Mucosa of gallbladder (tissue), 1 donor: ENCODE measurements at places on chromosomes 6 and 20. TPM values are rescaled to one million over a fixed set of nuclear protein-coding genes. Genes with fewer than 3 reads are reported as not detected.

DNA sequence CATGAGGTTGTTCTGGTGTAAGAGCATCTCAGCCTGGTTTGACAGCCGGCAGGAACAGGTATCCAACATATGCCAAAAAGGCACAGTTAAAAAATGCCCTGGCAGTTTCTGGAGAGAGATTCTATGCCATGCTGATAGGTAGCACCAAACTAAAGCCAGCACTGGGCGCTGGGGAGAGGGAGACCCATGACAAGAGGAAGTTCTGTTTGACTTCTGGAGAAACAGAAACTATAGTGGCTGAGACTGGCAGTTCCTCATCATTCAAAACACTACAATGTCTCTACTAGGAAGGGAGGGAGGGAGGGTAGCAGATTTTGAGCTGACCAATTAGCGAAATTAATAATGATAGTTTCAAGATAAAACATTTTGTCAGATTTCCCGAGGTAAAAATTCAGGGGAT, 174.1 kb downstream of the ADAT2 start:
- no peak for DNase-seq

DNA sequence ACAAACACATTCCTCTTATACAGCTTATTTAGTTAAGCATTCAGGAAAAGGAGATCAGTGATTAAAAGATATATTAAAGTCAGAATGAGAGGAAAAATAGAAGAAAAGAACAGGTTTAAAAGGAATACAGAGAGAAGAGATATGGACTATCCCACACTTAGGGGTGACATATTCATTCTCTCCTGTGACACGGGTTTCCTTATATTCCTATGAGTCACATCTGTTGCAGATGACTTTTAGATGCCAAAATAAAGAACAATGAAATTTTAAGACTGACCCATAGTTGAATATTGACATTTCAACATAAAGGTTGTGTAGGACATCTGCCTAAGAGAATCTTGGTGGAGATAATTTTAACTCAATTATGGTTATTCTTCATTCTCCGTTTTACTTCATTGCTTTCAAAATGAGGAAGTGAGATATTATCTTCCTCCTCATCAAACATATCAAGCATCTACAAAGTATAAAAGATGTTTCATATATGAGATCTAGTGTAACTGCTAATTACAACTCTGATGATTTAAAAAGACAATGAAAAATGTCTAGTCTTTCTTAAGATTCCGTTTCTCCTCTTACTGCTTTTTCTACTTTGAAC, 1336.7 kb upstream of the CITED2 start:
- no peak for DNase-seq

Gene LATS1
- 31.9 TPM for total RNA-seq

- no peak for DNase-seq
These were observed 33.5 kb downstream of the RPP21 start for GRCh38 chr6:30378290-30378937.

Gene DOK5
- total RNA-seq = 15.5 TPM

DNA sequence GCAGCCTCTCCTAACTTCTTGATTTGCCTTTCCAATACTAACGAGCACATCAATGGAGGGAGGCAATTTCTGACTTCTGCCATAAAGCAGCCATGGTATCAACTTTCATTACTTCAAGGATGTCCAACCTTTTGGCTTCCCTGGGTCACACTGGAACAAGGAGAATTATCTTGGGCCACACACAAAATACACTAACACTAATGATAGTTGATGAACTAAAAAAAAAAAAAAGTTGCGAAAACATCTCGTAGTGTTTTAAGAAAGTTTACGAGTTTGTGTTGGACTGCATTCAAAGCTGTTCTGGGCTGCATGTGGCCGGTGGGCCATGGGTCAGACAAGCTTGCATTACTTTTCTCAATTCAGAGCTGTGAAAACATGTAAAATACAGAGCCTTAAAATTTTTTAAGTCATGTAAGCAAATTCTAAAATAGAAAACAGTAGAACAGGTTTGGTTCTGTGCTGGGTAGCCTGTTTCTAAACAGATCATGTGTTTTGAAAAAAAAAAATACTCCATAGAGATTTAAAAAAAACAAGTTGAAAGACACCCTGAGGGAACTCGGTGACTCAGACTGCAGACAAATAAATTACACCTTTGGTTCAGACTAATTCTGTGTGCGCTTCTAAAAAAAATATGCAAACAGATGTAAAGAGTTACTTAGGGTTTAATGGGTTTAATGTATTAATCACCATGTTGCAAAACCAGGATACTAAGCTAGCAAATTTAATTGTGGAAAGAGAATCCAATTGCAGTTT, 43.6 kb upstream of the SLC22A23 start:
- no peak for DNase-seq

Gene DNAAF9
- 25.4 TPM for total RNA-seq

- no peak for DNase-seq
These were observed 87.8 kb downstream of the BMP6 start for GRCh38 chr6:7813704-7814103.

GRCh38 chr20:23889775-23890187, 10.2 kb upstream of the CST5 start:
- peak; percentile 77 for DNase-seq

GRCh38 chr6:169832247-169832948, 81.0 kb downstream of the ERMARD start:
- DNase-seq = peak; percentile 25

DNA sequence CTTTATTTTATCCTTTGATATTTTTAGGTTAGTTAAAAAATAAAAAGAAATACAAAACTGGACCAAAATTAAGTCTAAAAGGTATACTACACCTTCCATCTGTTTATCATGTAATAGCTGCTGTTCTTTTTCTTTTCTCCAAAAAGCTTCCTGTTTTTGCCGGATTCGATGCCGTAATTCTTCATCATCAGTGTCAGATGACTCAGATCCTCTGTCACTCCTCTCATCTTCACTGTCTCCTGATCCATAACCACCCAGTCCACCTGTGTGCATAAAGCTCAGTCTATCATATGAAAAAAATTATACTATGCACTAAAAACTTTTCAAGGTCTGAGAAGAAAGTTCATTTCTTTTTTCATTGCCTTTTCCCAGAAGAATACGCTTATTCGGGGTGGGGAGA, 8.5 kb upstream of the COQ3 start:
- no peak for DNase-seq

Gene TXLNB
- 0.75 TPM for total RNA-seq

- DNase-seq = no peak
These were observed 44.9 kb downstream of the ADAT2 start for GRCh38 chr6:143405373-143406154.

GRCh38 chr6:21173031-21173430, 420.5 kb upstream of the SOX4 start:
- no peak for DNase-seq

Gene ADTRP
- 0.69 TPM for total RNA-seq

DNA sequence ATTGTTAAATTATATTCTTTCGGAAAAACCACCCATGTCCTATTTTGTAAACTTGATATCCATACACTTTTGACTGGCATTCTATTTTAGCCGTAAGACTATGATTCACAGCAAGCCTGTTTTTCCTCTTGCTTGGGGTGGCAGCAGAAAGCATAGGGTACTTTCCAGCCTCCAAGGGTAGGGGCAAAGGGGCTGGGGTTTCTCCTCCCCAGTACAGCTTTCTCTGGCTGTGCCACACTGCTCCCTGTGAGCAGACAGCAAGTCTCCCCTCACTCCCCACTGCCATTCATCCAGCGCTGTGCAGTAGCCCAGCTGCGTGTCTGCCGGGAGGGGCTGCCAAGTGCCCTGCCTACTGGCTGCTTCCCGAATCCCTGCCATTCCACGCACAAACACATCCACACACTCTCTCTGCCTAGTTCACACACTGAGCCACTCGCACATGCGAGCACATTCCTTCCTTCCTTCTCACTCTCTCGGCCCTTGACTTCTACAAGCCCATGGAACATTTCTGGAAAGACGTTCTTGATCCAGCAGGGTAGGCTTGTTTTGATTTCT, 2.1 kb upstream of the ESR1 start:
- no peak for DNase-seq

- no peak for DNase-seq
These were observed 245.0 kb downstream of the GMPR start for GRCh38 chr6:16483315-16483875.

DNA sequence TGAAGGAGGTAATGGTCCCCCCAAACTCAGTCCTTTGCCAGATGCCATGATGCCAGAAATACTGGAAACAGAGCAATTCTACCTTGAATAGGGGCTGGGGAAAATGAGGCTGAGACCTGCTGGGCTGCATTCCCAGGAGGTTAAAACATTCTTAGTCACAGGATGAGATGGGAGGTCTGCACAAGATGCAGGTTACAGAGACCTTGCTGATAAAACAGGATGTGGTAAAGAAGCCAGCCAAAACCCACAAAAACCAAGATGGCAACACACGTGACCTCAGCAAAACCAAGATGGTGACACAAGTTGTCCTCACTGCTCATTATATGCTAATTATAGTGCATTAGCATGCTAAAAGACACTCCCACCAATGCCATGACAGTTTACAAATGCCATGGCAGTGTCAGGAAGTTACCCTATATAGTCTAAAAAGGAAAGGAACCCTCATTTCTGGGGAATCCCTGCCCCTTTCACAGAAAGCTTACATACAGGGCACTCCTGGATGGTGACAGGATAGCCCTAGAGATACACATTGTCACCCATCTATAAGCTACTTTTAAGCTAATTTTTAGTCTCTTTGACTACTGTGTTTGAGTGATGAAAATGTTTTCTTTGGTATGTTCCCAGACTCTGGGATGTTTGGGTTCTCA, 979.7 kb downstream of the TBC1D32 start:
- DNase-seq = no peak

- no peak for DNase-seq
These were observed 5.8 kb upstream of the NR2E1 start for GRCh38 chr6:108159981-108160380.

- DNase-seq = no peak
These were observed 18.0 kb upstream of the DSE start for GRCh38 chr6:116352515-116353471.

Gene SLC22A3
- 36.0 TPM for total RNA-seq

Gene KCNG1
- 9.9 TPM for total RNA-seq

DNA sequence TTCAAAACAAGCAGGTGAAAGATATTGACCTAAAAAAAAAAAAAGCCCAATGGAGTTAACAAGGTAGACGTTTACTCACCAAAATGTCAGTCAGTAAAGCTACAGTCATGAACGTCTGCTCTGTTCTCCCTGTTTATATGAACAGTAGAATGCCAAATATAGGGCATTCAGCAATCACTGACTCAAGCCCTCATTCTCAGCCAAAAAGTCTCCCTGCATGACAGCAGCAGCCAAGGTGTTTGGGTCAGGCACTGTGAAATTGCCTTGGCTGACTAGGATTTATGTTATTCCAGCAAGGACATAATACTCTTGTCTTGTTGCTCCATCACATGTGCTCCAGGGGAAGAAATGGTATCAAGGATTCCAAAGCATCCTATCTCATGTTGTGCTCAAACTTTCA, 194.7 kb upstream of the RSPO3 start:
- no peak for DNase-seq

GRCh38 chr20:32872266-32872665, 13.5 kb downstream of the EFCAB8 start:
- no peak for DNase-seq

DNA sequence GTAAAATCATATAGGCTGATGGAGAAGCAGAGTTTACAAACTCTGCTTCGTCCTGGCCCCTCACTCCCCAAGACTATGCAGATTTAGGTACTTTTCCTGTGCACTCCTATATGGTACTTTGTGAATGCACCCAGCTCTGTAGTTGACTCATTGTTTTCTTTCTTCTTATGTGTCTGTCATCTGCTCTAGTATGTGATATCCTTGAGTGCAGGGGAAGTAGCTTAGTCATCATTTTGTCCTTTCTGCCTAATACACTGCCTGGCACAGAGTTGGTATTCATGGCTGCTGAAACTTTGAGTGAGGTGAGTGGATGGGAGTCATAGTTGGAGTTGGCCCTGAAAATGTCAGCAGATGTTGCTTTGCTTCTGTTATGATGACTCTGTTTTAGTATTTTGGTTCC, 222.6 kb downstream of the RNF144B start:
- no peak for DNase-seq

- no peak for DNase-seq
These were observed 433.7 kb downstream of the MAFB start for GRCh38 chr20:40255365-40255764.

- DNase-seq = no peak
These were observed 880 bp upstream of the CPXM1 start for GRCh38 chr20:2801286-2801728.

Gene FLOT1
- total RNA-seq = 177 TPM

DNA sequence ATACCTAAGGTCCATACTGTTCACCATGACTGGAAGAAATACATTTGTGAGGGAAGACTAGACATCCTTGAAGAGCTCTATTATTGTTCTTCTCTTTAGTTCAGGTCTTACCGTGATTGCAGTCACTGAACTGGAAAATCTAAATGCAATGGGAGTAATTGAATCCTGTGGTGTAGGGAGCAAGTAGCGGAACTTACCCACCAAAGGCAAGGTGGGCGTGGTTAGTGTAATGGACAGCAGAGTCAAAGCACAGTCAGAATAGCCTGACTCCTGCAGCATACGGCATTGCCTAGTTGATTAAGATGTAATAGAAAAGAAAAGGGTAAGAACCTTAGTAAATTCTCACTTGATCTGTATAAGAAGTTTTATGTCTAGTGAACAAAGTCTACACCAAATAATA, 679.7 kb upstream of the EPHA7 start:
- DNase-seq = no peak

Gene CLIC1
- total RNA-seq = 394 TPM

GRCh38 chr6:114121913-114122662, 151.1 kb upstream of the HDAC2 start:
- DNase-seq = no peak

Gene RAD21L1
- total RNA-seq = not detected

DNA sequence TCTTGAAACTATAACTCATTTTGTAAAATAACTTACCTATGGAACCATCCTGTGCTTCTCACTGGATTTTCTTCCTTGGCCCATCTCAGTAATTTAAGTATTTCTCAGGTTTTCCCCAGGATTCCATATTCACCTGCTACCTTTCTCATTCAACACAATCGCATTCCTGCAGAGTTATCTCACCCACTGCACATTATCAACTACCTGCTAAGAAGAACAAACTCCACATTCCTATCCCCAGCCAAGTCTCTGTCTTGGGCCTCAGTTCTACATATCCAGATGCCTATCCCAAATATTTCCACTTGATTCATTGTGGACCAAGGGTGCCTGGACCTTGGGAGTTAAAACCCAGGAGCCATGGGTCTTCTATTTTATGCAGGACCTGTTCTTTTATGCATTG, 60.2 kb upstream of the KCNQ5 start:
- no peak for DNase-seq

- DNase-seq = no peak
These were observed 235.7 kb downstream of the CD83 start for GRCh38 chr6:14353281-14353680.
